Activated CD8-positive, alpha-beta T cell treated with anti-CD3 and anti-CD28 coated beads for 36 hours (primary cell): ENCODE measurements at places on chromosomes 5 and 9.

- no peak for DNase-seq
These were observed 96.7 kb upstream of the CLINT1 start for GRCh38 chr5:157955541-157956172.

DNA sequence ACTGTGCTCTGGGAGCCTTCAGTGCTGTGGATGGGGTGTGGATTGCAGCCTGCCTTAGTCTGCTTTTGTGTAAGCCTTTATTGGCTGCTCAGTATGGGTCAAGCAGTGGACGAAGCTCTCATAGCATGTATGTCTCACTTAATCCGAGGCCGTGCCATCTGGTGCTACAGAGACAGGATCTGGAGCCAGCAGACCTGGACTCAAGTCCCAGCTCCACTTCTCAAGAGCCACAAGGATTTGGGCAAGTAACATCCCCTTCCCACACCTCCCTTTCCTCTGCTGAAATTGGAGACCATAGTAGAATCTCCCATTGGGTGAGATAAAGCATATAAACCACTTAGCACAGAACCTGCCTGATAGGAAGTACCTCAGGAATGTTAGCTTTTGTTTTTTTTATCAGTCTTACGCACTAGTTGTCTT lies 23.4 kb upstream of the LECT2 start:
- no peak for DNase-seq

DNA sequence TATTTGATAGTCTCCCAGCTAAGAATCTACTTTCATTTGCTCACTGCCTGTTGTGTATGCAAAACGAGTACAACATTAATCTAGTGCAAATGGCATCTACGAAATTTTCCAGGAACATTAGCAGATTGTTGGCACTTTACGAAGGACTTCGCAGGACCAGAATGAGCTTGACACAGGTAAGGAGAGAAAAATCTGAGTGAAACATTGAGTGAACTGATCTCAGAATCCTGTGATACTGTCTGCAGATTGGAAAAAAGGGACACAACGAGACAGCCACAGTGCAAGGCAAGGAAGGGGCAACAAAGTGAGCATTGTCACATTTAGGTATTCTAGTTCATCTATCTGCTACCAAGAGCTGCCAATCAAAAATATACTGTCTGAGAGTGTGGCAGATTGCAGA lies 350.5 kb downstream of the ZNF608 start:
- no peak for DNase-seq

DNA sequence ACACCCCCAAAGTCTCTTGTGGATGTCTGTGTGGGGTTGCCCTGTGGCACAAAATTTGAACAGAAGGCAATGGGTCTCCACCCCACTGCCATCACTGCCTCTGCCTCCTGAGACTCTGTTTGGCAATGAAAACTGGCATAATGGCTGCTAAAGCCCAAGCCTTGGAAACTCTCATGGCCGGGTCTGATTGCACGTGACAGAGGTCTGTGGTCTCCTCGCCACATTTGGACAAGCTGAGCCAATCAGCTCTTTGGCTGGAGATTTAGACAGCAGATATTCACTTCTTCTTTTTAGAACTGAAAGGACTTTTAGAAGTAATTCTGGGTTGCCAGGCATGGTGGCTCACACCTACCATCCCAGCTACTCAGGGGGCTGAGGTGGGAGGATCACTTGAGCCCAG lies 5.5 kb downstream of the GGTA1 start:
- no peak for DNase-seq

GRCh38 chr5:96001262-96001661 lies 39.6 kb upstream of the ELL2 start:
- no peak for DNase-seq
